Stimulated activated CD4-positive, alpha-beta T cell treated with anti-CD3 and anti-CD28 coated beads, TNF-alpha, amount 100 ng/mL, for 4 hours (primary cell): ENCODE measurements at places on chromosomes 5 and 9.

DNA sequence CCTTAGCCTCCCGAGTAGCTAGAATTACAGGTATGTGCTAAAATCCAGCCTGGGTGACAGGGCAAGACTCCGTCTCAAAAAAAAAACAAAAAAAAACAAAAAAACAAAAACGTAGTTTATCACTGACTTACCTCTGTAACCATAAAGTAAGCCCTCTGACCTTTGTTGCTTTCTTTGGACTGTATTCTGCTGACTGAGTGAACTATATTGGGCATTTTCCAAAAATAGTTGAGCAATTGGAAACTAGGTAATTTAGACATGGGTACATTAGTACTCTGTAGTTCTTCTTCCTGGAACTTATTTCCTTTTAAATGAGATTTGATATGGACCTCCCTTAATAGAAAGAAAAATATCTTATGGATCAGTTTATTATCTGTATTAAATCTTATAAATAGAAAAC is 66.6 kb downstream of the ANKHD1 start:
- DNase-seq: no peak

GRCh38 chr9:101201630-101202029 is 173.1 kb downstream of the PLPPR1 start:
- no peak for DNase-seq

DNA sequence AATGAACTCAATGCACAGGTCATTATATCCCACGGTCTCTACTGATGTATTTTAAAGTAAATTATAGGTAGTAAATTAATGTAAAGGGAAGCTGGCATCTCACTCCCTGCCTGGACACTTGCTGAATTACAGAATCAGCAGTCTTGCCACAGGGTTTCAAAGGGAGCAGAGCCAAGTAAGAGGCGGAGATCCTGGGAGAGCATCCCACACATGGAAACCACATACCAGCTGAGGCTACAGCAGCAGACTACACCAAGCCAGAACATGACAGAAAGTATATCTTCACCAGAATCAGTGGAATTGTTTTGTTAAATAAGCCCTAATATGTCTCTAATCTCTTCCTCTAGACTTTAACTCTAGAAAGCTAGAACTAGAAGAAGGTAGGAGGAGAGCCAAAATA is 1689.2 kb upstream of the WWC1 start:
- no peak for DNase-seq

DNA sequence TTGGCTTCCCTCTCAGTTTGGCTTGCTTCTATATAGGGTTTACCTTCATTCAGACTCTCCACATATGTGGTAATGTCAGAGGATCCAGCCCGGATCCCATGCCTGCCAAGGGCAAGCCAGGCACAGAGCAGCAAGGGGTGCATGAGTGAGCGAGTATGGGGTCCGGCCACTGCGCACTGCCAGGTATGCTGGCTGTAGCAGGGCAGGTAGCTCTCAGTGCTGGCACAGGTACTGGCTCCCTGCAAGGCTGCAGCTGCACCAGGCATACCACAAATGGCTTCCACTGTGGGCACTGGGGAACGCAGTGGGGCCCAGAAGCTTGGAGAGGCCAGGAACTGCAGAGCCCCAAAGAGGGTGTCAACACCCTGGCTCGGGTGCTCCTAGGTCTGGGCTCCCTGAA is 86.2 kb downstream of the GIN1 start:
- no peak for DNase-seq

DNA sequence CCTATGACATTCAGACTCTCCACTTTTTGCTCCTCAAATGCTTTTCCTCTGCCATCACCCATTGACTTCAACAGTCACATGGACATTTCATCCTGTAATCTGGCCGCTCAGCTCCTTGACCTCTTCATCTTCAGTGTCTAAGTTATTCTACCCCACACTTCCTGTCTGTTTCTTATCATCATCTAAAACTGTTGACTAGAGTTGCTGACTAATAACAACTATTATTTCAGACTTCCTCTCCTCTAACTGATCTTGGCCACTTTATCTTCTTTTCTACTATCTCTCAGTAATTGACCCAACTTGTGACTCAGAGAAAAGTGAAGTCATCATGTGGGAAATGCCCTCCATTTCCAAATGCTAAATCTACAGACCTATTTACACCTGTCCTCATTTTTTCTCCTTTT is 254.7 kb upstream of the TRPC7 start:
- DNase-seq: no peak

GRCh38 chr9:3758816-3759576 is 233.2 kb upstream of the RFX3 start:
- no peak for DNase-seq

- no peak for DNase-seq
Observed at GRCh38 chr5:76477061-76477460, 74.0 kb downstream of the IQGAP2 start.

- no peak for DNase-seq
Observed at GRCh38 chr5:141800617-141801016, 77.6 kb downstream of the PCDH1 start.

DNA sequence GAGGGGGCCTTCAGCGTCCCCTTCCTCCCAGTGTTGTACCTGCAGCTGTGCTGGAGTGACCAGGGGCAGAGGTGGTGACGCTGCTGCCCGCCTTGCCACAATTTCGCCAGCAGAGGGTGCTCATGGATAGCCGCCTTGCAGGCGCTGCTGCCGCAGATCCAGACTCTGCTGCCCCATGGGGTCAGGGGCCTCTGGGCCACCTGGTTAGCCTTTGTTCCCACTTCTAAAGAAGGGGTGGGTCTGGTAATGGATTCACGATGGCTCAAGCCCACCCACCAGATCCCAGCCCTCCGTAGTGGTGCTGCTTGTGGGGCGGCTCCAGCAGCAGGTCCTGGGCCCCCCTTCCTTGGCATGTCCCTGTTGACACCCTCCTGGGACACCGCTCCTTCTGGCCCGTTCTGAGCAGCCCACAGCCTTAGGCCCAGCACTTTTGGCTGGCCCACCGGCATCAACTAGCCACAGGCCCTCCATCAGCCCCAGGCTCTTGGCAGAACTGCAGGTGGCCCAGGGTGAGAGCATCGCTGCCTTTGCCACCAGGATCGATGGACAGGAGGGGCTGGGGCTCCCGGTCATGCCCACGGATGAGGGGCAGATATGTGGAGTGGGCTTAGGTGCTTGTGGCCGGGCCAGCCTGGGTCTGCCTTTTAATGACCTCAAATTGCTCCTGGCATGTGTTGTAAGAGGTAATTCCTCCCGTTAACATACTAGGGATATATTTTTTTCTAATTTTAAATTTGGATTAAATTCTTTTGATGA is 57.2 kb downstream of the COL5A1 start:
- no peak for DNase-seq

- no peak for DNase-seq
Observed at GRCh38 chr5:154077696-154078095, 38.9 kb downstream of the MFAP3 start.
